Naive B cell (primary cell): ENCODE measurements at places on chromosomes 6 and 20.

- no peak for DNase-seq
Measured at GRCh38 chr6:45666846-45667245, 289.1 kb upstream of the SUPT3H start.

DNA sequence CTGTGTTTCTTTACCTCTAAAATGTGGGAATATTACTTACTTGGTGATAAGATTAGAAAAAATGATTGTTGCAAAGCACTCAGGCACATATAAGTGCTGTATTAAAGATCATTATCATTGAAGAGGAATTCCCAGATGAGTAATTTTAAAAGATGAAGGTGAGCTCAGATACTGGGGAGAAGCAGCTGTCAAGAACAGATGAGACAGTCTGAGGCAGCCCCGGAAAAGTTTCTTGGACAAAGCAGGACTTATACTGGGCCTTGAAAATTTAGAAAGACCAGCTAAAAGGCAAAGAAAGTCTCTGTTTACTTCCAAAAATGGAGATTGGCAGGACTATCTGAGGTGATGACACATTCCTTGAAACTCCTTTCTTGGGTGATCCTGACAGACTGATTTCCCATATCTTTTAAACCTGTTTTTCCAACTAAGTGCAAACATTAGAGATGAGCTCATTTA lies 93.8 kb upstream of the MARCKS start:
- no peak for DNase-seq

DNA sequence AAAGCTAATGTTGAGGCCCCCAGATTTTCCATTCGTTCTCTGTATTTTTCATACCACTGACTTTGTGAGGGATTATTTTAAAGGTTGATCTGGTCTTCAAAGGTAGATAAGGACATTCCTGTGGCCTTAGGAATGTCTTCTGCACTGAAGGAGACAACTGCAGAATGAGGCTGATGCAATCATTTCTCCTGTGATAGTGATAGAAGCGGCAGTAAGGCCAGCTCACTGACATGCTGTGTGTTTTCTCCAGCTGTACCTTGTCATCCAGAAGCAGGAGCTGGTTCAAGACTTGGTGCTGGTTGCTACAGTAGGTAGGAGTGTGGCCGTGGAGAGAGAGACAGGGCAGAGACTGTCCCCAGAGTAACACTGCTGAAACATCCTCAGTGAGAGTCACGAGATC lies 53.8 kb downstream of the DCBLD1 start:
- DNase-seq, result no peak

DNA sequence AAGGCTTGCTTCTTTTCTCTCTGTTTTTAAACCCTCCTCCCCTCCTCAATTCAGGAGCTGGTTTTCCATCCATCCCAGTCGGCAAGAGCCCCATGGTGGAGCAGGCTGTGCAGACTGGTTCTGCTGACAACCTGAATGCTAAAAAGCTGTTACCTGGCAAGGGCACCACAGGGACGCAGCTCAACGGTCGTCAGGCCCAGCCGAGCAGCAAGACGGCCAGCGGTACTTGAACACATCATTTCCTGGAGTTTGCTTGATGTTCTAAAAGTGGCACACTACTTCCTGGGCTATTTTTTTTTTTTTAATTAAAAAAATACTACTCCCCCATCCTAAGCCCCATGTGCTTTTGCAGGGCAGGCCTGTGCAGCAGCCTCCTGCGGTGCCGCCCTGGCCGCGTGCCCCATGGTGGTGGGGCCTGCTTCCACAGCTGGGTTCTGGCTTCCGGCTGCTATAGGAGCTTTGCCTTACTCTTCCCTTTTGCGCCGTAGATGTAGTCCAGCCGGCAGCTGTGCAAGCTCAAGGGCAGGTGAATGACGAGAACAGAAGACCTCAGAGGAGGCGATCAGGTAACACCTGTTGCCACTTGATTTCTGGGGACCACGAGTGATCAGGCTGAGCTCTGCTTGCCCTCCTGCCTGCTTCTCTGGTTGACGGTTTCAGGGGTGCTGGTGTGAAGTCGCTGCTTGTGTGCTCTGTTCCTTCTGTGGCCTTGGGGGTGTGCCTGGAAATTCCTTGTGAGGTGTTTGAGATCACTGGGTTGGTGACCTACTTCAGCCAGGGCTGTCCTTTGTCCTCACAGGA lies 7.7 kb downstream of the LSM14B start:
- no peak for DNase-seq

DNA sequence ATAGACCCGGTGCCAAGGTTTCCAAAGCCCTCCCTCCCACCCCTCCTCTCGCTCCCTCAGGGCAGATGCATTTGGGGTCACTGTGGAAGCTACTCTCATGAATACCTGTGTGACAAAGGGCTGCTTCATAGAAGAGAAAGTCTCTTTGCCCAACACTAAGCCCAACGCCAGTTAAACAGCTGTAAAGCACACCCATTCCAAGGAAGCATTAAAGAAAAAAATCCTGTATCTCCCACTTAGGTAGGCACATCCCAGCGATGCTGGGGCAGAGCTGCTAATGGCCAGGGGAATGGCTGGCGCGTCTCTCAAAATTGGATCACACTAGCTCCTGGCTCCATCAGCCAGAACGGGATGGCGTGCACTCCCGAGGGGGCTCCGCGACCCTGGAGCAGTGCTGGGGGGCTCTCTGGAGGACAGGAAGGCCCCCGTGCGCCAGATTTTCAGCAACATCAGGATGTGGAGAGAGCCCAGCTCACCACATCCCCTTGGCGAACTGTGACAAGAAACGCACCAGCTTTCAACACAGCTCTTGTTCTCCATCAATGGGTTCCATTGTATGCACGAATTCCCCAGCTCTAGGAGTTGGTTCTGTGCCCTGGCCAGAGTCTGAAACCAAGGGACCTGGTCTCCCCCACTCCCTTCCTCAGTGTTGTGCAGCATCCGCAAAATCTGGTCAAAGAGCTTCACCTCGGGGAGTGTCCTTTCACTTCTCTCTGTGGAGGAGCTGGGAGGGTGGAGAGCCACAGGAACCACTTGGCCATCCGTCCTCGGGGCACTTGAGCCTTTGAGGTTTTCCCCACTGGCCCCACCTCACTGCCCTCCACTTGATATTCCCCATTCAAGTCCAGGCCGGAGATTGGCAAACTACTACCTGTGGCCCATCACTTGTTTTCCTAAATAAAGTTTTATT lies 74.1 kb downstream of the TFAP2C start:
- no peak for DNase-seq
